ENCODE measurements at places on chromosomes 5 and 9. TPM values are rescaled to one million over a fixed set of nuclear protein-coding genes. Genes with fewer than 3 reads are reported as not detected.

GRCh38 chr5:166282939-166283338 is 2008.5 kb upstream of the WWC1 start:
- no peak for DNase-seq

DNA sequence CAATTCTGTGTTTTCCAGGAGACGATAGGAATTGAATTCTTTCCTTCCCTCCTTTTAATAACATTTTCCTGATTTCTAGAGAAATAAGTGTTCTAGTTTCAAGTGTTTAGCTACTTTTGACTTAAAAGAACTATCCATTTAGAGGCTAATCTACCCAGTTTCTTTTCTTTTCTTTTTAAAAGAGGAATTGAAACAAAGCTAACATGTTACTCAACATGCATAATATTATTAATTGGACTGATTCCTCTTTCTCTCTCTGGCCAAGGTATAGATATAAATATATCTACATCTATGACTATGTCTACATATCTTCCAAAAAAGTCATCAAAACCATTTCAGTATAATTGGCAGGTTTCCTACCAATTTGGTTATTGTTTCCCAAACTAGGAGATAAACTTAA is 309.8 kb downstream of the TRPM3 start:
- DNase-seq = no peak

DNA sequence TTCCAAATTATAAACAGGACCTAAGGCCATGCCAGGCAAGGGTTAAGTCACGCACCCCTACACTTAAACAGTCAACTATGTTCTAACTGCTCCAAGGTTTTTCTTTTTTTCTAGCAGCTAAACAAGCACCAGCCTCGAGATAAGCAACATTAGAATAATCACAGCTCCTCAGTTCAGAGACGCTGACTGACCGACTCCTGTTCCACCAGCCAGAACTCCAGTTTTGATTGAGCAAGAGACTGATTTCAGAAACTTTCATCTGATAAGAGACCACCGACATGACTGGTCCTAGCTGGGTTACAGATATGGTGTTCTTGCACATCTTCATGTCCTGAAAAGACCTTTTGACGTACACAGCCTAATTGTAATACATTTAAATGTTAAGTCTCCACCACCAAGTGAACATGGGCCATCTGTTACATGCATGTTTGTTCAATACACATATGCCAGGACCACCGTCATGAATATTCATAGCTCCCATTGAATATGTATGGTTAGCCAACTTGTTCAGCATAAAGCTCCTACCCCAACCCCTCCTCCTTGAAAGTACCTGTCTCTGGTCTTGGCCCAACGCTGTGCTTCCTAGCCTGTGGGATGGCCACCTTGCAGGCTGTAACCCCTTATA is 23.7 kb upstream of the OTULINL start:
- DNase-seq = no peak

DNA sequence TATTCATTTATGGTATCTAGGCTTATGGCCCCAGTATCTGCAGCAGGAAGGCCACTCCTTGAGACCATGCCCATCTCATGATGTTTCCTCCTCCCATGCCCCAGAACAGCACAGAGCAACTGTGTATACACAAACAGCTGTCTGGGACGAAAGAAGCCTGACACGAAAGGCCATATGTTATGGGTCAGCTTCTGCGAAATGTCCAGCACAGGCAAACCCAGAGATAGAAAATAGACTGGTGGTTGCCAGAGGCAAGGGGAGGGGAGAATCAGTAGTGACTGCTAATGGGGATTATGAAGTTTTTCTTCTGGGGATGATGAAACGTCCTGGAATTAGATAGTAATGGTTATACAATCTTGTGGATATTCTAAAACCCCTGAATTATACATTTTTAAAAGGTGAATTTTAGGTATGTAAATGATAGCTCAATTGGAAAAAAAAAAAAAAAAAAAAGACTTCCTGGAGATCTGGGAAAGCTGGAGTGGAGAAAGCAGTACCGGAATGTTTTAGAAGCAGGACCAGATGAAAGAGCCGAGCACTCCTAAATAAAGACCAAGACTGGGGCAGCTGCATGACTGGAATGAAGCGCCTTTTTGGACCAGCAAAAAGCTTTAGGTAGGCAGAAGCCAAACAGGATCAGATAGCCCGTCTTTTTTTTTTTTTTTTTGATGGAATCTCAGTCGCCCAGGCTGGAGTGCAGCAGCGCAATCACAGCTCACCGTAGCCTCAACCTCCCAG is 29.2 kb downstream of the PCDHGC5 start:
- no peak for DNase-seq

DNA sequence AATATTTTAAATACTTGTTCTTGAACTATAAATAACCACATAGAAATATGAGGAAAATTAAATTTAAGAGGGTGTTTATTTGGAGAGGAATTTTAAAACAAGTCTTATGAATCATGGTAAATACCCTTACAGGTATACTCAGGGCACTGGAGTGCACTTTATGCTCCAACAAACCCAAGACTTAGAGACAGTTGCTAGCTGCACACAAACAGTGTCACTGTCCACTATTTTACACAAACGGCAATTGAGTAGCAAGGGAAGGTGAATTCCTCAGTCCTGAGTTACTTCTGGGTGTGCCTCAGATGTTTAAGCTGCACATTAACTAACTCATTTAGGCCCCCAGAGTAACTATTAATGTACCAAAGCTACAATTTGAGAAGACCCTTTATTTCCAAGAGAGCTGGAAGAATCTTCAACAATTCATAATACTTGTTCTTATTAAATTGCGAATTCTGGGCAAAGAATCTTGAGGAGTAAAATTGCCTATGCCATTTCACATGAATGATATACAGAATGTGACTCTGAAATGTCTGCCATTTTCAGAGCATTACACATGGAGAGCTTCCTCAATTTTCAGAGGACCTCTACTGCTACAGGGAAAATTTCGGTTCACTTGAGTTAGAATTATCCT is 371.2 kb downstream of the PDE4D start:
- DNase-seq = no peak

DNA sequence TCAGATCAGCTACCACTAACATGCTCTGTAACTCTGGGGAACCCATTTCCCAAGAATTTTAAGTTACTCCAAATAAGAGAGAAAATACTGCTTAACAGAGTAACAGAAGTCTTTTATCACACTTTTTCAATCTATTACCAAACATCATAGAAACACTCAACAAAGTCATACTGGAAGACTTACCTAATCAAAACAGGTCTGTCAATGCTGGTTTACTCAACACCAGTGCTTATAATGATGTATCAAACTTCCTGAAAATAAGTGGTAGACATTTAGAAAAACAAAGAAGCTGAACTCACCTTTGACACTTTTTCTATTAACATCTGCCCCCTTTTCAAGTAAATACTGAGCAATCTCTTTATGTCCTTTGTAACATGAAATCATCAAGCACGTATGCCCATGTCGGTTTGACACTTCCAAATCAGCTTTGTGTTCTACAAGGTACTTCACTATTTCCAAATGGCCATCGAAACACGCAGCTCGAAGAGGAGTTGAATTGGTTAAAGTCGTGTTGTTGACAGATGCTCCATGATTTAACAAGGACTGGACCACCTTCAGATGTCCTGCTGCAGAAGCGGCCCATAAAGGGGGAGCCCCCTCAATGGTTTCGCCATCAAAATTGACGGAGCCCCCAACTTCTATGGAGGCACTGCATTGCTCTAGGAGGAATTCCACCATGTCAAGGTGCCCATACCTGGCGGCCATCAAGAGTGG is 1.8 kb downstream of the FEM1C start:
- peak; percentile 2 for DNase-seq

- peak; percentile 17 for DNase-seq
These were observed 372.1 kb downstream of the NTRK2 start for GRCh38 chr9:85041466-85042137.

- DNase-seq = no peak
These were observed 231.9 kb downstream of the MAST4 start for GRCh38 chr5:66828046-66828547.

- no peak for DNase-seq
These were observed 53.4 kb upstream of the KCNN2 start for GRCh38 chr5:114308508-114308907.

DNA sequence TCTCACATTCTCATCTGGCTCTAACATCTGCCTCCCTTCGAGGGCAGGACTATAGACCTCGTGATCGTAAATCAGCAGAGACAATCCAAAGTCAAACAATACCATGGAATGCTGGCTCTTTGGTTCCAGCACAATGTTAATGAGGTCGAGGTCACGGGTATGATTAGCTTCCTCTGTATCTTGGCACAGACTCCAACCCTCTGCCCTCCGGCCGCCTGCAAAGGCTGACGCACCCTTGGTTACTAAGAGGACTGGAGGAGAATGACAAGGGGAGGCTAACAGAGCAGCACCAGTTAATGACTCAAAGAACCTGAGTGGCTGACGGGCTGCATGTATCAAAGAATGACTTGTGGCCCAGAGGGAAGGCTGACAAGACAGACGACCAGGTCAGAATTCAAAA is 10.1 kb downstream of the LHFPL2 start:
- no peak for DNase-seq

DNA sequence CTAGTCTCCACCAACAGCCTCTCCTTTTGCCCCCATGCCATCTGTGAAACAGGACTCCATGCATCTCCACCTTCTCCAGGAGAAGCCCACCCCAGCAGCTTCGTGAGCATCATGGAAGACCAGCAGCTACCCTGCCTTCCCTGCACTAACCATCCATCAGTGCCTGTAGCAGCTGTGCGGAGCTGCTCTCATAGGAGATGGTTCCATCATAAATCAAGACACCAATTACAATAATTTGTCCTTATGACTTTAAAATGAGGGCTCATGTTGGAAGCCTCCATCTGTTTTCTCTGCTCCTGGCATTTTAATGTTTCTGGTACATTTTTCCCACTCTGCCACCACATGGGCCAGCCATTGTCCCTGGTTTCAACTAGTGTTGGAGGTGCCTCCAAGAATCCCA is 69.9 kb downstream of the FGF1 start:
- no peak for DNase-seq

- DNase-seq = no peak
These were observed 169.2 kb downstream of the MEF2C start for GRCh38 chr5:88713818-88714217.

BARHL1 gene
- 0.07 TPM for total RNA-seq

AJM1 gene
- total RNA-seq = 0.52 TPM

SH3RF2 gene
- 0.89 TPM for total RNA-seq

GFI1B gene
- total RNA-seq = not detected

PCDHGB3 gene
- 0.26 TPM for total RNA-seq

ST8SIA4 gene
- 1.00 TPM for total RNA-seq

BHMT gene
- total RNA-seq = 0.28 TPM
